ENCODE measurements at places on chromosomes 7 and 10.

DNA sequence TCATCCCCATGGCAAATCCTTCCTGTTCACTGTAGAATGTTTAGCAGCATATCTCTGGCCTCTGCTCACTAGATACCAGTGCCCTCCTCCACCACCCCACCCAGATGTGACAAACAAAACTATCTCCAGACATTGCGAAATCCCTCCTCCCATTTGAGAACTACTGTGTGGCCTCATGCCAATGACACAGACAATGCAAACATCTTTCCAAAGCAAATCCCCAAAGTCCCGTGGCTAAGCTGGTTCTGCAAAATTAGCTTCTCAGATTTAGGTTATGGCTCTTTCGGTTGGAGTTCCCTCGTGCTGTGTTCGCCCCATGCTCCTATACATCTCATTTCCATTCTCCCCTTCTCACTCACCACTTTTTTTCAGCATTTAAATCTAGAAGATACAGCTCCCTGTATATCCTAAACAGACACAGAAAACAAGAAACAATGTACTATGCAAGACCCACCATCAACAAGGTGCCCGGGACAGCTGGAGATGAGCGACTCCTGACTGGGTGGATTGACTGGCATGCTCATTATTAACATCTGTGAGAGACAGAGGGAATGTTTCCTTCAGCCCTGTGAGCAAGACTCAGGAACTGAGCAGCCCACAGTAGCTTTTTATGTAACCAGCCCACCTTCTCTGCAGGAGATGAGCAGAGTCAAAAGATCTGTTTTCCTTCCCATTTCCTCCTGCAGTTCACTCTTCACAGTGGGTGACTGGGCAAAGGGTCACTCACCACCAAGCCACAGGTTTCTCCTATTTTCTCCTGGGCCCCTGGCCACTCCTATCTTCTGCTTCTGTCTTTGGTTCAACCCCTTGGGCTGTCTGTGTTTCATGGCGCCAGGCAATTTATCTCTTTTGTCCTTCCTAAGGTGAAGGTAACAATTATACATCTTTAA is 225.7 kb upstream of the AOAH start:
- no peak for DNase-seq

- DNase-seq = no peak
Observed at GRCh38 chr7:97851683-97852082, 20.5 kb downstream of the ASNS start.

- no peak for DNase-seq
Observed at GRCh38 chr10:119378737-119379067, 163.8 kb downstream of the RGS10 start.

DNA sequence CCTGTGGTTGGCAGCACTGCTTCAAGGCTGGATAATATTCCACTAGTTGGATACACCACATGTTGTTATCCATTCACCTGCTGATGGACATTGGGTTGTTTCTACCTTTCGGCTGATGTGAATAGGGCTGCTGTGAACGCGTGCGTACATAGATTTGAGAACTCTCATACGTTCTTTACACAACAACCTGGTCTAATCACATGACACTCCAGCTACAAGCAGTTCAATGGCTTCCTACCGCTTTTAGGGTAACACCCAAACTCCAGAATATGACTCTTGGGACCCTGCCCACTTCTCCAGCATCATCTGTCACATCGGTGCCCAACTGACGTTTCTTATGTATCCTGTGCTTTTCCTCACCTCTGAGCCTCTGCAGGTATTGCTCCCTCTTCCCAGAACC is 114.6 kb downstream of the ABLIM1 start:
- DNase-seq = no peak

- no peak for DNase-seq
Observed at GRCh38 chr7:140249036-140249806, 72.4 kb upstream of the KDM7A start.

- no peak for DNase-seq
Observed at GRCh38 chr7:18762189-18762588, 266.6 kb downstream of the HDAC9 start.

DNA sequence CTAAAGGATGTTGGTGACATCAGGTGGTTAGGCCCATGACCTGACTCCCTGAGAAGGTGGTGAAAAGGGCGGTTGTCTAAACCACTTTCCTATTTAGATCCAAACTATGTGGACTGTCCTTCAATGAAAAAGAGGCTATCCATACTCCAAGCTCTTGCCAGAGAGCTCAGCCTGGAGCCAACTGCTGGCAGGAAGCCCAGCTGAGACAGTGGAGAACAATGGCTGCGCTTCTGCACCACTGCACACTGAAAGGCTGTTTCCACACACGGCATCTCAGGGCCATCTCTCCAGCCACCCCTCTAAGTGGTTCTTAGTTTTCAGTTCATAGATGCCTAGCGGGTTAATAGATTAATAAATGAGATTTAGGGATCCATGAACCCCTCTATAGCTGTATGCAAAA is 488.8 kb upstream of the ZMIZ1 start:
- no peak for DNase-seq
